B cell (primary cell): ENCODE measurements at places on chromosomes 3 and 15. TPM values are rescaled to one million over a fixed set of nuclear protein-coding genes. Genes with fewer than 3 reads are reported as not detected.

DNA sequence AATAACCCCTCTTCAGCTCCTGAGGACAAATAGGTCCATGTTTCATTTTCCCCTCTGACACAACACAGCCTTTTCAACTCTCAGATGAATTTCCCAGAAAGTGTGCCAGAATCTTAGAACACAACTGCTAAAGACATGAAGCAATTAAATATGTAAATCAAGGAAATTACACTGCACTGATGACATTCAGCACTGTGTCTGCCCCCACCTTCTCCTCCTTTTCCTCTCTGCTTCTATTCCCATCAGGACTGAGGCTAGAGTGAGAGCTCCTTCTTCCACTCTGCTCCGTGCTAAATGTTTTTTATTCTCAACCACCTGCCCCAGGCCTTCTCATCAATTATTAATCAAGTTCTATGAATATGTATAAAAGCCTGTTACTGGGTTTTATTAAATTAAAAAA lies 596.1 kb downstream of the TUSC7 start:
- H3K4me1 ChIP-seq, result no peaks in the 10 kb centered on the region
- H3K27ac ChIP-seq, result no peak overlapping the region
- no peak for DNase-seq

- no peak overlapping the region for H3K27ac ChIP-seq
- no peaks in the 10 kb centered on the region for H3K27me3 ChIP-seq
- no peak for DNase-seq
- H3K36me3 ChIP-seq, result no peaks in the 10 kb centered on the region
- H3K4me1 ChIP-seq, result no peaks in the 10 kb centered on the region
These were observed 147.1 kb upstream of the RGMA start for GRCh38 chr15:93235926-93236780.

DNA sequence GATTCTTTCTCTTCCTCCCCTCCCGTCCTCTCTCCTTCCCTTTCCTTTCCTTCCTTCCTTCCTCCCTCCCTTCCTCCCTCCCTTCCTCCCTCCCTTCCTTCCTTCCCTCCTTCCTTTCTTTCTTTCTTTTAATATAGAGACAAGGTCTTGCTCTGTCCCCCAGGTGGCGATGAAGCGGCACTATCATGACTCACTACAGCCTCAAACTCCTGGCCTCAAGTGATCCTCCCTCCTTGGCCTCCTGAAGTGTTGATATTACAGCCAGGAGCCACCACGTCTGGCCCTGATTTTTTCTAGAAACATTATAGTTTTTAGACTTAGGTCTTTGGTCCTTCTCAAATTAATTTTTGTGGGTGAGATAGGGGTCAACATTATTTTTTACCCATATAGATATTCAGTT lies 15.5 kb downstream of the GRM2 start:
- H3K4me3 ChIP-seq, result no peak overlapping the region
- H3K27me3 ChIP-seq, result no peaks in the 10 kb centered on the region
- no peaks in the 10 kb centered on the region for H3K36me3 ChIP-seq

GRCh38 chr3:45191424-45191823 lies 34.7 kb downstream of the TMEM158 start:
- no peak overlapping the region for H3K27ac ChIP-seq
- H3K27me3 ChIP-seq, result no peaks in the 10 kb centered on the region
- no peak for DNase-seq
- H3K4me1 ChIP-seq, result no peaks in the 10 kb centered on the region
- no peaks in the 10 kb centered on the region for H3K36me3 ChIP-seq
- no peak overlapping the region for H3K4me3 ChIP-seq

DNA sequence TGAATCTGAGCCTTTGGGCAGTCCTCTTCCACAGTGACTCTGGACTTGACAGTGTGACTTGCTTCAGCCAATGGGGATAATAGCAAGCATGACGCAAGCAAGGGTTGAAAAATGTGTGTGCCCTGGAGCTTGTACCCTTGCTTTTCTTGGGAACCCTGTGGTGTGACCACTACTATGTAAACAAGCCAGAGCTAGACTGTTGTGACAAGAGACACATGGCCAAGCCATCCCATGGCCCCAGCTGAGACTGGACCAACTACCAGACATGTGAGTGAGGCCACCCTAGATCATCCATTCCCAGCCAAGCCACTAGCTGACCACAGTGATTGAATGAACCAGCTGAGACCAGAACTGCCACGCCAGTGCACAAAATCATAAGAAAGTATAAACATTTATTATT lies 11.8 kb downstream of the MYO1E start:
- DNase-seq, result no peak
- H3K27me3 ChIP-seq, result no peaks in the 10 kb centered on the region
- H3K4me1 ChIP-seq, result peaks cover 10% of the 10 kb centered on the region
- H3K36me3 ChIP-seq, result no peaks in the 10 kb centered on the region

The GREM1 gene
- polyA plus RNA-seq, result not detected in 2 replicates

The BMF gene
- 43.2 and 95.9 TPM in 2 replicates for polyA plus RNA-seq

The POMGNT2 gene
- 3.1 and 4.3 TPM in 2 replicates for polyA plus RNA-seq

The ISLR gene
- not detected in 2 replicates for polyA plus RNA-seq
